ENCODE measurements at places on chromosomes 11 and 22.
A peak's percentile ranks its signal among the peaks of the same experiment; 100 is the strongest.

DNA sequence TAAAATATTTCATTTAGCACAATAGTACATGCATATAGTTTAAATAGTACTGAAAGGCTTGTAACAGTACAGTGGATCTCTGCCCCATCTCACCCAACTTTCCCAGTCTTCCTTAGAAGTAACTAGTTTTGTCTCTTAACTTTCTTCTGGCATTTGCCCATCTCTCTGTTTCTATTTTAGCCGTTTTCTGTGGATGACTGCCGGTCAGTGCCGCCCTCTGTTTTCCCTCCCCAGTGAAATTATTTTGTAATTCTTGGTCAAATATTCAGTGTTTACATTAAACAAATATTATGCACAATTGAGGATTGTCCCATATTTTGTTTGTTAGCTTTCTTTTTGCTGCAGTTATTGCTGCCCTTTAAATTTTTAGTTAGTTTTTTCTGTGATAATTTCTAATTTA, 8.3 kb downstream of the PDHX start:
- ATAC-seq = no peak

- no peak for ATAC-seq
Observed at GRCh38 chr11:95297680-95298452, 66.9 kb upstream of the SESN3 start.

DNA sequence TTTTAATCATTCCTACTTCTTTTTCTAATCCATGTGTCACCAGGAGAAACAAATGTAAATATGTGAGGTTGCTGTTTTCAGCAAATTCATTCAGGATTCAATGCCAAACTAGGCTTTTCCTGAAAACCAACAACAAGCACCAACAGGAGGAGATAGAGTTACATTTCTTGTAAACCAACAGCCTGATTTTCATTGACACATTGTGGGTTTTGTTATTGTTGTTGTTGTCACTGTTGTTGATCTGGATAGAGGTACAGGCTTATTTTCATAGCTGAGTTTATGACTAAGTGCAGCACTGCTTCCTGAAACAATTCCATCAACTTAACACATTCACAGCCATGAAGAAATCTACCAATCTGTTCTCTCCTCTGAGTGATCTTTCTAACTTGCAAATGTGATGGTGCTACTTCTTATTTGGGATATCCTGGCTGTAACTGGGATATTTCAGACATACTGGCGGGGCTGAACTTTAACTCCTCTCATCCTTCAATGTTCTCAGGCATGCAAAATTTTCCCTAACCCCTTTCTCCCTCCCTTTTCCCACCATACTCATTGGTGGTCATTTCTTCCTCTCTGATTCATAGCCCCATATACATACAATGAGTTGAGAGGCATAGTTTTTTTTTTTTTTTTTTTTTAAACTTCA, 65.5 kb downstream of the ME3 start:
- no peak for ATAC-seq

DNA sequence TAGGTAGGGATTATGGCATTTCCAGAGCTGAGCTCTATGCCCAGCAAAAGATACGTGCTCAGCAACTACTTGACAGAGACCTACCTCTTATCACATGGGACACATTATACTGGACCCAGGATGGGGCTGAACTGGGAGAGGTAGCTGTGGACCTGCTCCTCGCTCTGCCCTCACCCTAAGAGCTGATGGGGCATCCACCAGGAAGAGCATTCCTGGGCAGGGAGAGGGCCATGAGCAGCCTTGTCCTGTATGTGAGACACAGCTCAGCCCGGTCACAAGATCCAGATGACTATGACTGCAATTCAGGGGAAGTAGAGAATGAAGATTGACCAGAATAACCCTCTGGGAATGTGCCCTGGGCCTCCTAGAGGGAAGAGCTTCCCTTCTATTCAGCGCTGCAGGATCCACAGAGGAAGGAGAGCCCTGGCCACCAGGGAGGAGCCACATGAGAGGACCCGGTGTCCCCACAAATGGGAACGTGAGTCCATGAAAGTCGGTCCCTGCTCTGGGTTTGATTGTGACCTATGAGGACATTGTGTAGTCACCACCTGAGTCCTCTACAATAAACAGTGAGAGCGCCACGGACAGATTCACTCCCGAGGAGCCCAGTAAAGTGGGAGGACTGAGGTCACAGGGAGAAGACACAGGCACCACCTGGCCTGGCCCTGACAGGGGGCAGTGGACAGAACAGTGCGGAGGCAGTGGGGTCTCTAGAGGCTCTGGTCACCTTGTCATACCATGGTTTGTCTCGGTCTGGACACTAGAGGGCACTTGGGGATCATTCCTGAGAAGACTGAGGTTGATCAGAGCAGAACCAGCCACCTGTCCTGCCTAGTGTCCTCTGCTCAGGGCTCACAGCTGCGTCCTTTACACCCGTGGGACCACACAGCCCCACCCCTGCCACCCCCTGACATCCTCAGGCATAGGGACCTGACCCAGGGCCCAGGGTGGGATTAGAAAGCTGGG, 99.5 kb downstream of the ZNF280B start:
- ATAC-seq = no peak

GRCh38 chr22:41758231-41758630, 42.2 kb upstream of the CCDC134 start:
- no peak for ATAC-seq

DNA sequence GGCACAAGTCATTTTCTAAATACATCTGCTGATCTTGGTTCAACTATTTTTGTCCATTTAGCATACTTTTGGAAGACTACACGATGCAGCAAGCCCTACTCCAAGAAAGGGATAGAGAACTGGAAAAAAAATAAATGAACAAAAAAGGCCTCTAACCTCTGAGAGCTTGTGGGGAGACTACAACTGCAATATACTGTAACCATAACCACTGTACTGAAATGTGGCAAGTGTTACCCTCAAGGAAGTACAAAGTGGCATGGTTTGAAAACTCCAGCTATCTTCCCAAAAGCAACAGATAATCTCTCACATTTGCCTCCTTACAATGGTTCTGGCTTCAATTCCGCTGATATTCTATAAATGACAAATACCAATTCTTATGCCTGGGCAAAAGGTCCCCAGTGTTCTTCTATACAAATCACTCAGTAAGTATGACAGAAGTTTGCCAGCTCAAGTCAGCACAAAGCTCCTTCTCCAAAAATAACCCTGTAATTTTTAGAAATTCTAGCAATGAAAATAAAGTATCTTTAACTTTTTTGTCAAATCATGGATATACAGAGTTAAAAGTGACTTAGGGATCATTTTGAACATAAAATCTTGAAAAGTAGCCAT, 22.9 kb downstream of the AMBRA1 start:
- no peak for ATAC-seq

GRCh38 chr11:3823303-3823702, 14.9 kb downstream of the PGAP2 start:
- ATAC-seq = no peak

DNA sequence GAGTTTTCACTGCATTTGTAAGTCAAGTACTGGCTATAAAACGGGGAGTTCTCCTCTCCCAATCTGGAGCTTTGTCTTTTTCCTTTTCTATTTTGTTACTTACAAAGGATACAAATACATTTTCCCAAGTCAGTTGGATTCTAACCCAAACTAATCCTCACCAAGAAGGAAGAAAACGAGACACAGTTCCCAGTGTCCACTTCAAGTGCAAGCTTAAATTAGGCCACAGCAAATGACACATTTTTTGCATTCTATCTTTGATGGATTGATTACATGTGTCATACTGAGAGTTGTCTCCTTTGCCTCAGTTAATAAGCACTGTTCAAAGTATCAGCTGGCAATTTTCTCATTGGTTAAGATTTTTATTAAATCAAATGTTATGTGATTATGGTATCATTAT, 296.7 kb upstream of the ANO5 start:
- no peak for ATAC-seq

GRCh38 chr11:114079511-114080065, 20.1 kb downstream of the ZBTB16 start:
- ATAC-seq = no peak

DNA sequence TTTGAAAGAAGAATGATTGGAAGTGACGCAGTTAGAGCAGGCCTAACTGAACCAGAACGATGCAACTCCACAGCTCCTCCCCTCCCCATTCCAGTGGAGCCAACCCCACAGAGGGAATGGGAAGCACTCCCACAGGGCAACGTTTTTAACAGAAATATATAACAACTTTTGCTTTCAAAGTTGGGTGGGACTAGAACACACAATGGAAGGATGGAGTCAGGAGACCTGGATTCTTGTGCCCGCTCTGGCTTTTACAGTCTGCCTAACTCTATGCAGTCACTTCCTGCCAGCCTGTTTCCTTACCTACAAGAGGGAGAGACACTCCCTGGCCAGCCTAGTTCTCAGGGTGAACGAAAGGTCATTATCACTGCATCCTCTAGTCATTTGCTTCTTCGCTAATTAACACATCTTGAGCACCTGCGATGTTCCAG, 75.5 kb downstream of the PACSIN2 start:
- peak; percentile 11 for ATAC-seq

- no peak for ATAC-seq
Observed at GRCh38 chr11:57466680-57467079, 6.4 kb downstream of the RTN4RL2 start.

GRCh38 chr22:30253205-30253852, 6.8 kb upstream of the LIF start:
- no peak for ATAC-seq

DNA sequence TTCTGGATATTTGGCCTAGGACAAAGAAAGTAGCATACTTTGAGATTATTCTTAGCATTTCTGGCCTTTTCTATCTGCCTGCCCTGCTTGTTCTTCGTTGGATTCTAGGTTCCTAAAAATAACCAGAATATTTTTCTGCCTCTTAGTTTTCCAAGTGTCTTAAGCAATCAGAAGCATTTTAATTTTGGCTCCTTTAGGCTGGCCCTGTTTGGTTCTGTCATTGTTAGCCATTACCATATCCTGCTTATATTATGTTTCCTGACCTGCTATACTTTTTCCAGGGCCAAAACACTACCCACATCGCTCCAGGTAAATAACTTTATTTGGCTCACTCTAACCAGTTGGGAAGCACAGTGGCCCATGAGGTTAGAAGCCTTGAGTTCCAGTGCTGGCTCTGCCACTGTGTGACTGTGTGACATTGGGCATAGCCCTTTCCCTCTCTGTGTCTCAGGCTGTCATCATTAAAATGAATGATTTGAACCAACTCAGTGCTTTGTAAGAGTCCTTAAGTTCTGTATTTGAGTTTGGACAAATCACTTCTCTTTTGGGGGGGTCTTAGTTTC, 91.1 kb downstream of the STIM1 start:
- no peak for ATAC-seq

DNA sequence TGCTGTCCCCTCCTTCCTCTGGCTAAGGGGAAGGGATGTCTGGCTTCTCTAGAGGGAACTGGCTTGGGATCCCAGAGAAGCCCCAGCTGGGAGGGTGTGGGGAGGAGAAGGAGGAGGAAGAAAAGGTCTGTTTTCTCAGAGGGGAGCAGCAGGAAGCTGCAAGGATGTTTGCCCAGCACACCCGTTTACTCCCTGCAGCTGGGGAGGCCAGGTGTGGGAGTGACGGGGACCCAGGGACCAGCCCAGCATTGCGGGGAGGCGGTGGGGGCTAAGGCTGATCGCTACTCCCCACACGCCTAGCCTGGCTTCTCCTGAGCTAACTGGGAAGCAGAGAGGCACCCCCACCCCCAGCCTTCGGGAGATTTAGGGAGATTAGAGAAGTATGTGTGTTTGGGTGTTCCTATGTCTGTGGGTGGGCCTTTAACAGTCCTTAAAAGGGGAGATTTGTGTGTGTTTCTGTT, 3.9 kb downstream of the CREB3L1 start:
- no peak for ATAC-seq

GRCh38 chr22:48754611-48755058, 1073.0 kb downstream of the BRD1 start:
- ATAC-seq = no peak
